ENCODE measurements at places on chromosomes 11 and 22. TPM values are rescaled to one million over a fixed set of nuclear protein-coding genes. Genes with fewer than 3 reads are reported as not detected.

TIGD3 gene
- total RNA-seq: 3.8 TPM

ZNF215 gene
- 7.0 TPM for total RNA-seq

SYT12 gene
- 0.37 TPM for total RNA-seq

BTBD18 gene
- not detected for total RNA-seq

NRIP3 gene
- total RNA-seq: 2.7 TPM

TYR gene
- not detected for total RNA-seq

- no peak for DNase-seq
Measured at GRCh38 chr11:10875430-10876021, 17.7 kb upstream of the ZBED5 start.

DNA sequence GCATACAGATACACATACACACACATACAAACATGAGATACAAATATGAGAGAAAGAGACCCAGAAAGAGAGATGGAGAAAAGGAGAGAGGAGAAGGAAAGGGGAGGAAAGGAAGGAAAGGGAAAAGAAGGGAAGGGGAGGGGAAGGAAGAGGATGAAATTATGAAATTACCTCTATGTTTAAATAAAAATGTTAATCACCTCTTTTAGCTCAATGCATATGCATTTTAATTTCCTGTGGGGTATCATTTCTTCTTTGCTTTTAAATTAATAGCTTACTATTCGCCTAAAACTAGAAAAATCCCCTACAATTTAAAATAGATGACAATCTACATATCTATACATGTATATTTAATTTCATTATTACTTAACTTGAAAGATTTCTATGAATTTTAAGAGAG is 958.0 kb upstream of the CNTN5 start:
- no peak for DNase-seq

DNA sequence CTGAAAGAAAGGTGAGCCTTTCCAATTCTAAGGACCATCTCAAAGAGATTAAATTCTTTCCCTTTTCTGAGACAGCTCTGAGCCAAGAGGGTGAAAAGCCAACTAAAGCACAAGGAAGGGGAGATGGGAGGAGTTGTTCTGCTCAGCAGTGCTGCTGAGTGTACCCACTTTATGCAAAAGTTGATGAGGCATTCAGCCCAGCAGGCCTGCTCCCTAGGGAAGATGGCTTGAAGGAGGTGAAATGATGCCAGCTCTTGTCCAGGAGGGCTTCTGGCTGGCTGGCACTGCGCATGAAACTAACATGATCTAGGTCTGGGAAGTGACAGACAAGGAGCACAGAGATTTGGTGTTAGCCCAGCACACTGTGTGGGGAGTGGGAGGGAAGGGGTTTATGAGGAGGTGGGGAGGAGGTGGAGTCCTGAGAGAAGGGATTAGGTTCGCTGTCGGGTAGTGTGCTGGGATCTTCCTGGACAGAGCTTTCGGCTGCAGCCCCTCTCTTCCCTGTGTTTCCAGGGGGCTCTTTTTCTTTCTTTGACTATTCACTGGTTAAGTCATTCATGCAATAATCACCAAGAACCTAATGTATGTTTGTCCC is 225.5 kb upstream of the NARS2 start:
- no peak for DNase-seq

All from glutamatergic neuron (in vitro differentiated cells).